ENCODE measurements at places on chromosomes 13 and 19. TPM values are rescaled to one million over a fixed set of nuclear protein-coding genes. Genes with fewer than 3 reads are reported as not detected.

Gene ADGRE3
- not detected for total RNA-seq

Gene ZNF525
- 6.3 TPM for total RNA-seq

GRCh38 chr13:29589234-29589633, 6.3 kb downstream of the SLC7A1 start:
- H3K4me3 ChIP-seq: no peak overlapping the region
- DNase-seq: no peak
- H3K27me3 ChIP-seq: no peaks in the 10 kb centered on the region
- peaks cover 85% of the 10 kb centered on the region for H3K36me3 ChIP-seq
- peak overlapping the region; percentile 15 for H3K27ac ChIP-seq
- peaks cover 81% of the 10 kb centered on the region for H3K4me1 ChIP-seq

DNA sequence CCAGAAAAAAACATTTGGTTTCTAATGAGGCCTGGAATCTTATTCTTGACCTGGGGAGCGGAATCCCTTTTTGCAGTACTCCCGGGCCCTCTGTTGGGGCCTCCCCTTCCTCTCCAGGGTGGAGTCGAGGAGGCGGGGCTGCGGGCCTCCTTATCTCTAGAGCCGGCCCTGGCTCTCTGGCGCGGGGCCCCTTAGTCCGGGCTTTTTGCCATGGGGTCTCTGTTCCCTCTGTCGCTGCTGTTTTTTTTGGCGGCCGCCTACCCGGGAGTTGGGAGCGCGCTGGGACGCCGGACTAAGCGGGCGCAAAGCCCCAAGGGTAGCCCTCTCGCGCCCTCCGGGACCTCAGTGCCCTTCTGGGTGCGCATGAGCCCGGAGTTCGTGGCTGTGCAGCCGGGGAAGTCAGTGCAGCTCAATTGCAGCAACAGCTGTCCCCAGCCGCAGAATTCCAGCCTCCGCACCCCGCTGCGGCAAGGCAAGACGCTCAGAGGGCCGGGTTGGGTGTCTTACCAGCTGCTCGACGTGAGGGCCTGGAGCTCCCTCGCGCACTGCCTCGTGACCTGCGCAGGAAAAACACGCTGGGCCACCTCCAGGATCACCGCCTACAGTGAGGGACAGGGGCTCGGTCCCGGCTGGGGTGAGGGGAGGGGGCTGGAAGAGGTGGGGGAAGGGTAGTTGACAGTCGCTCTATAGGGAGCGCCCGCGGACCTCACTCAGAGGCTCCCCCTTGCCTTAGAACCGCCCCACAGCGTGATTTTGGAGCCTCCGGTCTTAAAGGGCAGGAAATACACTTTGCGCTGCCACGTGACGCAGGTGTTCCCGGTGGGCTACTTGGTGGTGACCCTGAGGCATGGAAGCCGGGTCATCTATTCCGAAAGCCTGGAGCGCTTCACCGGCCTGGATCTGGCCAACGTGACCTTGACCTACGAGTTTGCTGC, at the start of gene ICAM4:
ICAM4 (plus strand) TSS at position 153 of the 935 bp plus-strand sequence; CDS start at position 211, 58 bp downstream.
- H3K36me3 ChIP-seq: peaks cover 16% of the 10 kb centered on the region
- H3K4me1 ChIP-seq: peaks cover 35% of the 10 kb centered on the region
- peaks cover 29% of the 10 kb centered on the region for H3K27me3 ChIP-seq

DNA sequence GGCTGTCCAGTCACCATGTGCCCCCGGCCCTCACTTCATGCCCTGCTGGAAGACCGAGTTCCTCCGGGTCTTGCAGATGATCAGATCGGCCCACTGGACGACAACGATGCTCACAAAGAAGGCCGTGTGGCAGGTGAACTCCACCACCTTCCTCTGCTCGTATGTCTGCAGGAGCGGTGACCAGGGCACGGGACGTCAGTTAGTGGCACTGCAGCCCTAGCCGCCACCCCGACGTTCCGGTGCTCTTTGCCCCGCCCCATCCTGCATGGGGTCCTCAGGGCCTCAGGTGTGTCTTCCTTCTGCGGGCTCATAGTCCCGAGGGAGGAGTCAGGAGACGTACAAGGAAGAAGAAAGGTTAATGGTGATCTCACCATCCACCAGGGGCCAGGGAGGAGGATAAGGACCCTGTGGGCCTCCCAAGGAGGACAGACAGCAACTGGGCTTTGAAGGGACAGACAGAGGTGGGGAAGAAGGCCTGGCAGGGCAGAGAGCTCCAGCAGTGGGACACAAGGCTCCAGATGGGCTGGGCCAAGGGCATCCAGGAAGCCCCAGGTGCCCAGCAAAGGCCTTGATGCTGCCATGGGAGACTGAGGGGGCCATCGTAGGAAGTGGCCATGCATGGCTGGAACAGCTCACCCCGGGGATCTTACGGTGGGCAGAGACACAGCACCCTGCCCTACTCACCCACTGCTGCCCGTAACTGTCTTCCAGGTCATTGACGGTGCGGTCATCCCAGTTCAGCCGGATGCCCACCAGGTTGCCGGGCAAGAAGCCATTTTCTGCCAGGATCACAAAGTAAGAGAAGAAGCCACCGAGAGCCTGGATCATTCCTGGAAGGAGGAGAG, 9.9 kb upstream of the RABAC1 start:
- no peak overlapping the region for H3K4me3 ChIP-seq
- no peaks in the 10 kb centered on the region for H3K4me1 ChIP-seq
- no peak overlapping the region for H3K27ac ChIP-seq
- no peak for DNase-seq

DNA sequence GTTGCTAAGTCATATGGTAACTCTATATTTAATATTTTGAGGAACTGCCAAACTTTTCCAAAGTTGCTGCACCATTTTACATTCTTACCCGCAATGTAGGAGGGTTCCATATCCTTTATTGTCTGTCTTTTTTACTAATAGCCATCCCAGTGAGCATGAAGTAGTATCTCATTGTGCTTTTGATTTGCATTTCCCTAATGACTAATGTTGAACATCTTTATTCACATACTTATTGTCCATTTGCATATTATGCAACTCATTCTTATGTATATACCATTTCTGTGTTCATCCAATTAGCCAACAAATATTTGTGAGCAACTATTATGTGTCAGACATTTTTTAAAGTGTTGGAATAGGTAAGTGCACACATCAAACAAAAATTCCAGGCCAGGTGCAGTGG, 20.4 kb upstream of the ATP8A2 start:
- H3K27me3 ChIP-seq: no peaks in the 10 kb centered on the region
- no peak for DNase-seq

GRCh38 chr19:13132471-13133180, 14.6 kb downstream of the NACC1 start:
- H3K36me3 ChIP-seq: peaks cover 55% of the 10 kb centered on the region
- no peaks in the 10 kb centered on the region for H3K27me3 ChIP-seq
- no peak overlapping the region for H3K4me3 ChIP-seq
- no peak for DNase-seq
- peaks cover 39% of the 10 kb centered on the region for H3K4me1 ChIP-seq

DNA sequence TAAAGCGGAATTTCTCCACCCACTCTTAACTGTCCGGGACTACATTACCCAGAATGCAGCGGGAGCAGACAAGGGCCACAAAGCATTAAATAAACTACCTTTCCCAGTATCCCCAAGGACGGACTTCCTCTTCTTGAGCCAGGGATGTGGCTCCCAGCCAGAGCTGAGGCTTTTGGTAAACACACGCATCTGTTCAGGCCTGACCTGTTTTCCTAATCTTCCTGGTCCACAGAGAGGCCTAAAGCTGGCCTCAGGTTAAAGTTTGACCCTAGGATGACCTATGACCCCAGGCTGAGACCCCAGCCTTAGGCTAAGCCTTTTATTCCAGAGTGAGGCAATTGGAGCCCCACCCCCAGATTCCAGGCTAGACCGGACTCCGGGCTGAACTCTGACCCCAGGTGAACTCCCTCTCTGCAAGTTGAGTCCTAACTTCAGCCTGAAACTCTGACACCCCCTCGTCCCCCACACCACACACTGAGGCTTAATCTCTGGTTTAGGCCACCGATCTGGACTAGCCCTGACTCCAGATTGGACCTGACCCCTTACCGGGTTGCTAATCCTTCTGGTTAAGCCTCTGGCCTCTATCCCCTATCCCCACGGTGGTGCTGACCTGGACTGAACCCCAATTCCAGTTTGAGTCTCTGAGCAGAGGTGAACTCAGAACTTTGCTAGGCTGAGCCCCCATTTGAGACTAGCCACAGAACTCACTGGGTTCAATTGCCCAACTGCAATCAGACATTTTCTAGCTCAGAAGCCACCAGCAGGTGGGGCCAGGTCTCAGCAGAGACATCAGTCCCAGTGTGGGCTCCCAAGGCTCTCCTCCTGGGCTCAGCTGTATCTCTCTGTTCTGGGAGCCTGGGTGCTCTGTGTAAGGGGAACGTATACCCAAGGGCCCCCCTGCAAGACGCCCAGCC, 750 bp upstream of the GPR108 start:
- H3K4me3 ChIP-seq: no peak overlapping the region
- no peak overlapping the region for H3K27ac ChIP-seq
- H3K36me3 ChIP-seq: peaks cover 9% of the 10 kb centered on the region
- peaks cover 30% of the 10 kb centered on the region for H3K4me1 ChIP-seq

DNA sequence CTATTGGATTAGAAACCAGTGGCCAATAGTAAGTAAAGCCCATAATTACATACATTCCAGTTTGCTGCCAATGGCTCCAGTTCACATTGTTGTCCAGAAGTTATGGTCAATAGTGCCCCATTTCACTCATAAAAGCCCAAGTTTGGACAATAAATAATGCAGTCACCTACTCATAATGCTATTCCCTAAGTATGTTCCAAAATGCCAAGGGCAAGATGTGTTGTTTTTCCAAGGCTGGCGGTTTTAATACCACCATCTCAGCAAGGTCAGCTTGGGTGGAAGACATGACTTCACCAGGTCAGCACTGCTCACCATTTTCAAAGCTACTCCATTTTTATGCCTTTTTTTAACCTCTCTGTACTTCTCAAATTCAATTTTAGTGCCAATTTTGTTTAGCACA, 32.7 kb downstream of the KCTD12 start:
- no peak overlapping the region for H3K4me3 ChIP-seq
- peaks cover 11% of the 10 kb centered on the region for H3K4me1 ChIP-seq
- H3K27me3 ChIP-seq: no peaks in the 10 kb centered on the region
- no peaks in the 10 kb centered on the region for H3K36me3 ChIP-seq

DNA sequence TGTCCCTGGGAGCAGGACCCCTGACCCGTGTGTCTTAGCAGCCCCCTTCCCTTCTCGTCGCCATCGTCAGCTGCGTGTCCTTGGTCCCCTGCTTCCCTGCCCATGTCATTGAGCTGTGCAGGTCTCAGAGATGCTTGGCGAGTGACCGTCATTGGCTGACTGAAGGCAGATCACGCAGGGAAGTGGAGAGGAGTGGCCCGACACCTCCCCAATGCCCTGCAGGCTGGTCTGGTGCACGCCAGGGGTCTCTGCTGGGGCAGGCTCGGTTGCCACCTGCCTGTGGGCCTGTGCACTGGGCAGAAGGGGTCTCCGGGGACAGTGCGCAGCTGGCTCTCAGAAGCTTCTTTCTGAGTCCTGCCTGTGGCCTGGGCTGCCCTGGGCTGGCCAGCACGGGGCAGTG, 6.2 kb downstream of the GNA11 start:
- H3K4me3 ChIP-seq: no peak overlapping the region
- peaks cover 31% of the 10 kb centered on the region for H3K36me3 ChIP-seq
- H3K4me1 ChIP-seq: peaks cover 39% of the 10 kb centered on the region

DNA sequence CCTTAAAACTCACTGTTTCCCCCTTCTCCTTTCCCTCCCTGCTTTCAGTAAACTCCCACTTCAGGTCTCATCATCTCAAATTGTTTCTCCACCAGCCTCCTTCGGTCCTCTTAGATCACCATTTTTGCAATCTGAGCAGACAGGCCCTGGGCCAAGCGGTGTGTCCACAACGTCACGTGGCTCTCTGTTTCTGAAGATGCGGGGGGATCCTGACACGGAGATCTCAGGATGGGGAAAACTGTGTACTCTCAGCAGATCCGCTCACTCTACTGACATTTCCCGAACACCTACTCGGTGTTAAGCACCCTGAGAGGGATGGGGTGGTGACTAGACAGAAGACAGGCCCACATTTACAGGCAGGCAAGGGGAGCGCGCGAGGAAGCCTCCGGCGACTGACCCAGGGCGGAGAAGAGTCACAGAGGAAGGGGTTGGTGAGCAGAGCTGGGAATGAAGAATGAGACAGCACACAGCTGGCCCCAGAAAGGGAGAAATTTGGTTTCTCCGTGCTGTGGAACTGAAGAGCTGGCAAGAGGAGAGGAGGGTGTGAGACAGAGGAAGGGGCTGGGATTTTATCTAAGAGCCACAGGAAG, 38.8 kb downstream of the SERP2 start:
- H3K36me3 ChIP-seq: no peaks in the 10 kb centered on the region
- no peaks in the 10 kb centered on the region for H3K4me1 ChIP-seq
- H3K27me3 ChIP-seq: no peaks in the 10 kb centered on the region
- H3K27ac ChIP-seq: no peak overlapping the region
- no peak overlapping the region for H3K4me3 ChIP-seq

- DNase-seq: no peak
- no peaks in the 10 kb centered on the region for H3K36me3 ChIP-seq
- no peak overlapping the region for H3K4me3 ChIP-seq
- H3K4me1 ChIP-seq: no peaks in the 10 kb centered on the region
- no peaks in the 10 kb centered on the region for H3K27me3 ChIP-seq
- no peak overlapping the region for H3K27ac ChIP-seq
These were observed 103.7 kb upstream of the USP29 start for GRCh38 chr19:57016076-57016475.

GRCh38 chr19:5844456-5845433, 5.2 kb upstream of the FUT6 start:
- H3K4me1 ChIP-seq: no peaks in the 10 kb centered on the region
- H3K36me3 ChIP-seq: no peaks in the 10 kb centered on the region
- DNase-seq: no peak
- H3K27me3 ChIP-seq: no peaks in the 10 kb centered on the region
- H3K27ac ChIP-seq: no peak overlapping the region

GRCh38 chr13:72495681-72496080, 231.7 kb downstream of the MZT1 start:
- H3K36me3 ChIP-seq: no peaks in the 10 kb centered on the region
- H3K4me3 ChIP-seq: no peak overlapping the region
- H3K27me3 ChIP-seq: no peaks in the 10 kb centered on the region
- H3K4me1 ChIP-seq: no peaks in the 10 kb centered on the region
- no peak overlapping the region for H3K27ac ChIP-seq

DNA sequence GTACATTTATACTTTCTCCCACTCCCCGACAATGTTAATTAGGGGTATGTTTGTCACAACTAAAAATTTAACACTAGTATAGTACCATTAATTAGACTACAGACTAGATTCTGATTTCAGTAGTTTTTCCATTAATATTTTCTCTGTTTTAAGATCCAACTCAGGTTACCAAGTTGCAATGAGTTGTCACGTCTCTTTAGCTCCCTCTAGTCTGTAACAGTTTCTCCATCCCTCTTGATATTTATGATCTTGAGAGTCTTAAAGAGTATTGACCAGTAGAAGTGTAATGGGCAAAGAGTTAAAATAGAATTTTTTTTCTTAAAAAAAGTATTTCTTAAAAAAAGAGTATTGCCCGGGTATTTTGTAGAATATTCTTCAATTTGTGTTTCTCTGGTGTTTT, 598.1 kb downstream of the TBC1D4 start:
- H3K36me3 ChIP-seq: no peaks in the 10 kb centered on the region
- H3K4me3 ChIP-seq: no peak overlapping the region
- H3K4me1 ChIP-seq: no peaks in the 10 kb centered on the region
- no peak overlapping the region for H3K27ac ChIP-seq
- no peaks in the 10 kb centered on the region for H3K27me3 ChIP-seq
- DNase-seq: no peak

DNA sequence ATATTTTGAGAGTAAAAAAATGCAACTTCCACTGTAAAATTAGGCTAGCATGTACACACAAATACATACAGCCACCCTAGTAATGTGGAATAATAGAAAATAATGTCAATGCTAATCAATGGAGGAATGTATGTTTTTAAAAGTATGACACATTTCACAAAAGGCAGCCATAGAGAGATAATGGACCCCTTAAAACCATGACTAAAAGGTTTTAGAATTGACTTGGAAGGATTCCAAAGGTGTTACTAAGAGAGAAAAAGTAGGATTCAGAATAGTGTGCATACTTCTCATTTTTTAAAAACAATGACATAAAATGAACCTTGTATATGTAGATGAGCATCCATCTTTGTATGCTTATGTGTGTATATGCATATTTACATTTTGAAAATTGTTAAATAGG, 597.9 kb upstream of the PCDH9 start:
- no peak overlapping the region for H3K4me3 ChIP-seq
- H3K36me3 ChIP-seq: no peaks in the 10 kb centered on the region
- DNase-seq: no peak
- H3K27ac ChIP-seq: no peak overlapping the region
